CD8-positive, alpha-beta memory T cell (primary cell): ENCODE measurements at places on chromosomes 13 and 19. TPM values are rescaled to one million over a fixed set of nuclear protein-coding genes. Genes with fewer than 3 reads are reported as not detected.

DNA sequence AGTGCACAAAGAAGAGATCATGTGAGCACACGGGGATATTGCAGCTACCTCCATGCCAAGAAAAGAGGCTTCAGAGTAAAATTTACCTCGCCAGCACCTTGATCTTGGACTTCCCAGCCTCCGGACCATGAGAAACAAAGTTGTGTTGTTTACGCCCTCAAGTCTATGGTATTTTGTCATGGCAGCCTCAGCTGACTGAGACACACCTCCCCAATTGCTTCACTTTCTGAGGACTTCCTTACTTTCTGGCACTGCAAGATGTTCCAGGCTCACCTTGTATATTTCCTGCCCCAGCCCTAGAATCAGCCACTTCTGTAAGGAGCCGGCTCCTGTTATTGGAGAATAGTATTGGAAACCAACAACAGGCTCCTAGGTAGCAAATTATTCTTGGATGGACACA lies 6.6 kb upstream of the CEBPG start:
- DNase-seq, result no peak

DNA sequence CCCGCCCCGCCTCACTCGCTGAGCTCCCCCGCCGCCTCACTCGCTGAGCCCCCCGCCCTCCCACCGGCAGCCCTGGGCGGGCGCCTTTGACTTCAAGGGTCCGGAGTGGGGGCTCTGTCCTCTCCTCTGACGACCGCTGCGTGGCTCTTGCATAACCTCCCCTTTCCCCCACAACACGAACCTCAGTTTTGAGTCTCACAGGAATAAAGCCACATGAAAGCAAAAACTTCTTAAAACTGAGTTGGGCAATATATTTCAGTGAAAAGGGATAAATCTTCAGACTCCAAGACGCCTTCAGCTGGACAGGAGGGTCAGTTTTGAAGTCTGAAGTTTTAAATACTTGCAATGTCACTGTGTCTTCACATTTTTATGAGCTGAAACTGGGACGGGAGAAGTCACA lies 70.6 kb upstream of the C13orf46 start:
- DNase-seq, result no peak

- no peak for DNase-seq
These were observed 51.7 kb upstream of the EEF1AKMT1 start for GRCh38 chr13:20825477-20825875.

GRCh38 chr13:33642374-33643065 lies 175.4 kb upstream of the RFC3 start:
- DNase-seq, result no peak

DNA sequence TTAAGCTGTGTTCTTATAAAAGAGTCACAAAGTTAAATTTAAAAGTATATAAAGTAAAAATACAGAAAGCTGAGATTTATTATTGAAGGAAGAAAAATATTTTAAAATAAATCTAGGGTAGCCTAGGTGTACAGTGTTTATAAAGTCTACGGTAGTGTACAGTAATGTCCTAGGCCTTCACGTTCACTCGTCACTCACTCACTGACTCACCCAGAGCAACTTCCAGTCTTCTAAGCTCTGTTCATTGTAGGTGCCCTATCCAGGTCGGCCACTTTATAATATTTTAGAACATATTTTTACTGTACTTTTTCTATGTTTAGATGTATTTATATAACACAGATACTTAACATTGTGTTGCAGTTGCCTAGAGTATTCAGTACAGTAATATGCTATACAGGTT lies 47.4 kb downstream of the NDFIP2 start:
- no peak for DNase-seq

DNA sequence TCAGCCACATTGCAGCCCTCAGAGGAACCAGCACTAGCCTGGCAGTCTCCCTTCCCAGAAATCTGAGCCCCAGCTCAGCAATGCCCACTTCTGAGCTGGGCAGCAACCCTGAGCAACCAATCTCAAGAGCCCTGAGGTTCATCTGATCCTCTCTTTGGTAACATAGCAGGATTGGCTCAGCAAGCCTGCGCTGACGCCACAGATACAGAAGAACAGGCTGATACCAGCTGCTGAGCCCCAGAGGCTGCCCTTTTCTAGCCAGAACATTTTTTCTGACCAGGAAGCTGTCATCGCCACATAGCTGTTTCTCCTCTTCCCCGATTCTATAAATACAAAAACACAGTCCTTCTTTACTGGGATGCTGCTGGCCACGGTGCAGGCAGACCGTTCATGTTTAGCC lies 59.8 kb downstream of the TRPM4 start:
- DNase-seq, result no peak

GRCh38 chr13:98267080-98267912 lies 90.2 kb upstream of the RNF113B start:
- DNase-seq, result no peak

GRCh38 chr19:16210168-16210567 lies 12.5 kb downstream of the AP1M1 start:
- no peak for DNase-seq

DNA sequence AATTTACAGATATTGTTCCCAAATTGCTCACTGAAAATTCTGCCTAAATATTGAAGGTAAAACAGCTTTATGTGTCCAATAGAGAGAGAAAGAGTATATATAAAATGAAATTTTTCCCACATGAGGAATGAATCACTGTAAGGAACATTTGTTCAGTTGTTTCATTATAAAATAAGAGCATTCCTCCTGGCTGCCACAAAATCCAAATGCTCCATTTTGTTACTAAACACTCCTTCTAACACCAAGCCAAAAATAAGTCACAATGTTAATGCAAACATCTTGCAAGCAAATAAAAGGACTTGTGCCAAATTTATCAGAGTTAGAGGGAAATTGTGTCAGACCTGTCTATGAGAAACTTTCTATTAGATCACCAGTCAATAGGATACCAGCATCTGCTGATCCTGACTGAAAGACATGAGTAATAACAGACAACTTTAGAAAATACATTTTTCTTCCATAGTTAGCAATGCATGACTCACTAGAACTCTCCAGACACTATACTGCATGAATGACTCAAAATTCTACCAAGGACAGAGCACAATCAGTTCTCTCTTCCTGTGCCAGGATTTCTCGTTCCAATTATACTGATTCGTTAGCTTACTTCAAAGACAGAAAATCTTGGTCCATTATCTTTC lies 83.5 kb upstream of the FNDC3A start:
- DNase-seq, result no peak

DNA sequence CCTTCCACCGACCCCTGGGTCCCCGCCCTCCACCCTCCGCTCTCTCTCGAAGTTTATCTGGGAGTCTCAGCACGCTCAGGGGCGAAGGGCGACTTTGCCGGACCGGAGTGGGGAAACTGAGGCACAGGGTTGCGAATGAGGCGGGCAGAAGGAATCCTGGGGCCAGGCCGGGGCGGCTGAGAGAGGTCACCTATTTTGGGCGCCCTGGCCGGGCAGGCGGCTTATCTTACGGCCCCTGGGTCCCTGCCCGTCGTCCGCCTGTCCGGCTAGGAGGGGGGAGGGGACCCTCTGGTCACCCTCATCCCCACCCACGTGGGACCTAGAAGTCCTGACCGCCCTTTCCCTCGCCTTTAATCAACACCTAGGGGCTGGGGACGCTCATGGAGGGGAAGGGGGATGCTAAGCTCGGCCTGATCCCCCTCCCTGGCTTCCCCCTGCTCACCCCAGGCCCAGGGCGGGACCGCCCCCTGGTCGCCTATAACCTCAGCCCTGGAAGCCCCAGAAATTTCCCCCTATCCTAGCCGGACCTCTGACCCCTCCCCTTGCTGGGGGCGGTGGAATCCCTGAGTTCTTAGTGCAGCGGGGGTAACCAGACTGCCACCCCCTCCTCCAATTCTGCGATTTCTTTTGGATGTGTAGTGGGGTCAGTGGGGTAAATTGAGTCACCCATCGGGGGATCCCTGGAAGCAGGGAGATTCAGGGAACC lies 556 bp downstream of the TRIP10 start:
- DNase-seq, result no peak

DNA sequence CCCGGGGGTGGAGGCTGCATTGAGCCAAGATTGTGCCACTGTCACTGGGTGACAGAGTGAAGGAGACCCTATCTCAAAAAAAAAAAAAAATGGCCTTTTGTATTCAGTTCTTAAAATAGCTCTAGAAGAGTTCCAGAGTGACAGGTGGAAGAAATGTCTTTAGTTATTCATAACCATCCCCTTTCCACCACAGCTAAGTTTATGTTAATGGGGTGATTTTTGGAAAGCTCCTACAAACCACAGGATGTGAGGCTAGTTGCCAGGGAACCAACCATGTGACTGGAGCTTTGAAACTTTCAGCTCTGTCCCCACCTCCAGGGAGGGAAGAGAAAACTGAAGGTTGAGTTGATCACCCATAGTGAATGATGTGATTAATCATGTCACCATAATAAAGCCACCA lies 6.9 kb downstream of the ZNF490 start:
- peak; percentile 52 for DNase-seq

DNA sequence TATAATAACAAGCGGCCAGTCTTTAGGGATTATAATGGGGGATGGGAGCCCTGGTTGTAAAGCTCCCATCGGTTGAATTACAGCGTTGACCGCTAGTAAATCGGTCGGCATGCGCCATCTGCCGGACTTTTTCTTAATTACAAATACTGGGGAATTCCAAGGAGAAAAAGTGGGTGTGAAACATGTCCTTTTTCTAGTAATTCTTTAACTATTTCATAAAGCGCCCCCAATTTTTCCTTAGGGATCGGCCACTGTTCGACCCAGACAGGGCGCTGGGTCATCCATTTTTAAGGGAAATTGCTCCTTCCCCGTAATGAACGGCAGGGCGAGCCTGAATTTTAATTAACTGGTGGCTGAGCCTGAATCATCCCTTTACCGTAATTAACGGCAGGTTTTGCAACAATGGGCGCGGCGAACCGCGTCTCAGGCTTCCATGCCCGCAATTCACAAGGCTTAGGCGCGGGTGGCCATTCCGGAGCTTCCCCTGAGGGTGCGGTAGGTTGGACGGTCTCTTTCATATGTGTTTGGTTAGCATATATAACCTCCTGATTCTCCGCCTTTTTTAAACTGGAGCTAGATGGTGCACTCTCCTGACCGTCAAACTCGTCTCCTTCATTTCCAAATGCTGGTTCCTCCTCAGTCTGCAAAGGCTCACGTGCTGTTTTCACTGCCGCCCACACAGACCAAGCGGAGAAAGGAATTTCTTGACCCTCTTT lies 30.2 kb upstream of the EVI5L start:
- peak; percentile 48 for DNase-seq

- DNase-seq, result no peak
These were observed 2.4 kb downstream of the METTL21C start for GRCh38 chr13:102692491-102692826.

- no peak for DNase-seq
These were observed 97.7 kb upstream of the IPO5 start for GRCh38 chr13:97855570-97856303.

DNA sequence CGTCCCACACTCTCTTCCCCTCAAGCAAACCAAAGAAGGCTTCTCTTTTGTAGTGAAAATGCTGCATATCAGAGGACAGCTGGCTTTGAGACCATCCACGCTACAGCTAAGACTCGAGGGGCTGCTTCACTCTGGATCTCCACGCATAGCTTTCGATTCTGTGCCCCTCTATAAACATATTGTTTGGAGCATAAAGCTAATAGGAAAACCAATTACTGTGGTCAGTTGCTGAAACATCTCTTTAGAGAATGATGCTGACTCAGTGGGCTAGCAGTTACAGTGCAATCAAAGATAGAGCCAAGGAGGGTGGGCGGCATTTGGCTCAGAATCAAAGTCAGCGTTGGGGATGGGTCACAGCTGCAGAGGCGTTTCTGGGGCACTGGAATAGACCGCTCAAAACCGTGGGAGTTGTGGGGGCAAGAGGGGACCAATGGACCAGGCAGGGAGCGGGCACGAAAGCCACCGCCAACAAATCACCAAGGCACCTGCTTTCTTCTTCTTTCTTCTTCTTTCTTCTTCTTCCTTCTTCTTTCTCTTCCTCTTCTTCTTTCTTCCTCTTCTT lies 76.7 kb downstream of the RASL11A start:
- no peak for DNase-seq

DNA sequence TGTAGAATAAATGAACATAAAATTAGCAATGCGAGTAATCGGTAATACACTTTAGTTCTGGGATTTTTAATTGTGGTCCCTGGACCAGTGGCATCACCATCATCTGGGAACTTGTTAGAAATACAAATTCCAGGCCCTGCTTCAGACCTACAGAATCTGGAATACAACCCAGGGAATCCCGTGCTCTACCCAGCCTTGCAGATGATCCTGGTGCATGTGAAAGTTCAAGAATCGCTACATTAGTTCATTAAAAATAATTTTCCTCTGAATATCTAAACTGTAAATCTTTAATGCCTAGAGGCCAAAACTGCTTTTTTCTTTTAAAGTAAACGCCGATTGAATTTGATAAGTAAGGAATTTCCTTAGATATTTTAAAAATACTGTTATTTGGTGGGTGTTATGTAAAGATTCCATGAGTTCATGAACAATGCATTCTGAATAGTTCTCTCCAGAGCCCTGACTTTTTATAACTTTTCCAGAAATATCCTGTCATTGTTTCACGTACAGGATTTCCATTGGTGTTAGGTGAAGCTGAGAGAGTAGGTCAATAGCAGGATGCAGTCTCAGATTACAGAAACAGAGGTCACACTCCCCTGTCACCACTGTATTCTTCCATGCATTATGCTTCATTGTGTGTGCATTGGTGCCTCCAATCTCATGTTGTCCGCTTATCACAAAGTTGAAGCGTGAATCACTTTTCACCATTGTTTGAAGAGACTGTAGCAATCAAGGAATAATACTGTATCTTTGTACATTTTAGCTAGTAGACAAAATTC lies 596.5 kb upstream of the KLF12 start:
- DNase-seq, result no peak

DNA sequence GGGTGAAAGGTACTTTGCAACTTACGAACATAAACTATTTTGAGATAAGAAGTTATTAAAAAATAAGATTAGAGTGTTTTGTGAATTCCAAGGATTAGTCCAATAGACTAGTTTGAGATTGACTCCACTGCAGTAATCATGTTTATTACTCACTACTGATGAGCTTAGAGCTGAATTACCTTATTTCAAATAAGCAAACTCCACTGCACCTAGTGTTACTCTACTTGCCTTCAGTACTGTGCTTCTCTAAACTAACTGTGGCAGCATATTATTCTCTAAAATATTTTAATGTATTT lies 111.7 kb downstream of the MIPEP start:
- no peak for DNase-seq

The MYH14 gene
- not detected for total RNA-seq

The KASH5 gene
- total RNA-seq, result 0.31 TPM

The MBD3L3 gene
- not detected for total RNA-seq

The CGB8 gene
- not detected for total RNA-seq

The OR7C1 gene
- not detected for total RNA-seq

The C5AR1 gene
- total RNA-seq, result 1.8 TPM

The PODNL1 gene
- total RNA-seq, result not detected
